ENCODE measurements at places on chromosomes 1 and 21.

GRCh38 chr21:42225571-42226155, 6.7 kb downstream of the ABCG1 start:
- DNase-seq: no peak

- no peak for DNase-seq
These were observed 28.9 kb upstream of the EVA1B start for GRCh38 chr1:36352125-36352909.

- no peak for DNase-seq
These were observed 37.4 kb upstream of the FAM131C start for GRCh38 chr1:16110884-16111283.

- no peak for DNase-seq
These were observed 9.2 kb upstream of the DENND2D start for GRCh38 chr1:111209622-111210021.

- DNase-seq: no peak
These were observed 41.7 kb downstream of the ILDR2 start for GRCh38 chr1:166933633-166934032.

- DNase-seq: no peak
These were observed 25.1 kb upstream of the MROH9 start for GRCh38 chr1:170910273-170910672.

DNA sequence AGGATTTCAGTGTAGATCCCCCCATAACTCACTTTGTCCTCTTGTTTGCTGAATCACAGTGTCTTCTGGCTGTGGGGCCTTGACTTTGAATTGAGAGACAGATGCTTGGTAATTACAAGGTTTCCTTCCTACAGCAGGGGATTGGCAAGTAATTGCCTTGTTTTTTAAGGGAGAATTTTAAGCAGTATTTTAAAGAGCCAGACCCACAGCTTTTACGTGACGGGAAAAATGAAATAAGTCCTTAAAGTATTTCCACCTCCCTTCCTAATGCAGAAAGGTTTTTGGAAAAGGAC, 41.0 kb downstream of the PGBD5 start:
- DNase-seq: no peak

DNA sequence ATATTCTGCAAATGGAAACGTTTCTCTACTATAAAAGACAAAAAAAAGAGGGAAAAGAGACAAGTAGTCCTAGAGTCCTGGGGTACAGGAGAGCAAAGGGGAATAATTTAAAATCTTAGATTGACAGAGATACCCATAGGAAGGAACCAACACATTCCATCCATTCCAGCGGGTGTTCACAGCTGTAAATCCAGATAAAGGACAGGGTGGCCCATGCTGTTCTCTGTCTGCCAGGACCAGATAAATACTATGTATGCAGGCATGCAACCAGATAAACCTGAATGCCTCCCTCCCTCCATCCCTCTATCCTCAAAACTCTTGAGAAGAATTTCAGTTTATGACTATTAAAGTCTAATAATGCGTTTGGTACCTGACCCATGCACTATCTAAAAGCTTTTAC, 131.8 kb downstream of the PTPN14 start:
- no peak for DNase-seq

GRCh38 chr1:37038227-37039093, 4.1 kb upstream of the GRIK3 start:
- peak; percentile 37 for DNase-seq

DNA sequence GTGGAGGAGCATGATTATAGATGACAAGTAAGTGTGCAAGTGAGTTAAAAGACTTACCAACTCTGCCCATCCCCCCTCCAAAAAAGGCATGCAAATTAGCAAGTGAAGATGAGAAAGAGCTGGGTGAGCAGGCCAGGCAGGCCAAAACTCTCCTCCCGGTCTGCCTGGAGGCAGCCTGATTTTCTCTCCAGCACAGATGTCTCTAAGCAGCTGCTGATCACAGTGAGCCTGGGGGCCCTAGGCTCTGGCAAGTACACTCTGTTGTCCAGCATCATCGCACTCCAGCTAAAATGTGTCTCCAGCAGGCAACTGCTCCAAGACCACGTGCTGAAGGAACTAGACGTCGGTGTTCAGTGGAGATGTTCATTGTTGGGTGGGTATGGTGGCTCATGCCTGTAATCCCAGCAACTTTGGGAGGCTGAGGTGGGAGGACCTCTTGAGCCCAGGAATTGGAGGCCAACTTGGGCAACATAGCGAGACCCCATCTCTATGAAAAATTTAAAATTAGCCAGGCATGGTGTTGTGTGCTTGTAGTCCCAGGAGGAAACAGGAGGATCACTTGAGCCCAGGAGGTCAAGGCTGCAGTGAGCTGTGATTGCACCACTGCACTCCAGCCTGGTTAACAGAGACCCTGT, 56.7 kb upstream of the PUM1 start:
- DNase-seq: peak; percentile 16

DNA sequence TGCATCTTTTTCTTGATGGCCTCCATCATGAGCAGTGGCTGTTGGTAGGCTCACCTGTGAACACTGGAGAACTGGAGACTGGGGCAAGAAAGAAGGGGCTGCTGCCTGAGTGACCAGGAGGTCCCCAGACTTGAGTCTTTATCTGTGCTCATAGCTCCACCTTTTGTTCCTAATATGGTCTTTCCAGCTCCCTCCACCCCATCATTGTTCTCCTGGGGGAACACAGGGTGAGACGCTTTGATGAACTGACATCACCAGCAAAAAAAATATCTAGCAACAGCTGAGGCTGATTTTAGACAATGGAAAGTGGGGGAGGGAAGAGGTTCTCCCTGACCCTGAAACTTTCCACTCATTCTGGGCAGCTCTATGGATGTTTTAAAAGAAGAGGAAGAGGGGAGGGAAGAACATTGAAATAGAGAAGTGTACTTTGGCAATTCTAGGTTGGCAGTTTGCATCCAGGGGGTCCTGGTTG, at the start of gene TPM3:
TSS of gene TPM3 (minus strand) at position 111 of the 472 bp plus-strand sequence. CDS start at position 29, 82 bp downstream.
- no peak for DNase-seq

- no peak for DNase-seq
These were observed 66.2 kb upstream of the PALMD start for GRCh38 chr1:99579691-99580172.

DNA sequence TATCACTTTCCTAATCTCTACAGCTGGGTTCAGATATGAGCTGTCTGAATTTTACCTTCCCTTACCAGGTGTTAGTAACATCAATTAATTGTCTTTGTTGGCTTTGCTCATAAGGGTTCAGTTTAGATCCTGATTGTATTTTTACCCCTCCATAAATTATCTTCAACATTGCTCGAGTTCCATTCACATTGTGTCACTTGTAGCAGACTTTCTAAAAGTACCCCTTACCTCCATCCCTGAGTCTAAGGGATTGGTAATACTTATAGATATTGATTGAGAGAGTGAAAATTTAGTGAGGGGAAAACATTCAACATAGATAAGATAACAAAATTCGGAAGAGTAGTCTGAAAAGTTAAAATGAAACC, 7.3 kb downstream of the RASAL2 start:
- no peak for DNase-seq

- DNase-seq: no peak
These were observed 24.3 kb downstream of the H3-3A start for GRCh38 chr1:226086776-226087175.

- no peak for DNase-seq
These were observed 14.8 kb upstream of the ZNF669 start for GRCh38 chr1:247118946-247119446.

DNA sequence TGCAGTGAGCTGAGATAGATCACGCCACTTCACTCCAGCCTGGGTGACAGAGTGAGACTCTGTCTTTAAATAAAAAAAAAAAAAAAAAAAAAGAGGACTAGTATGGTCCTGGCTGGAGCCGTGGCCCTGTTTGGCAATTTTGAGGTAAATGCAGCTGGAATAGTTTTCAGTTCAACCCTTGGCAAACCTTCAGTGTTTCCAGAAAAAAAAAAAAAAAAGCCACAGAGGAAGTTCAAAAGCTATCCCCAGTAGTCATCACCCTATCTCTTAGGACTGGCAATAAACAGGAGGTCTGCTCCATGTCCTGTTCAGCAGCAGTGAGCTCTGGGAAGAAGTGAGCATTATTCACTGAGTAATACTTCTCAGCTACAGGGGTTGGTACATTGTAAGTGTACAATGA, 56.8 kb upstream of the ERRFI1 start:
- DNase-seq: no peak

- no peak for DNase-seq
These were observed 16.5 kb downstream of the SLC27A3 start for GRCh38 chr1:153791648-153792253.

- DNase-seq: no peak
These were observed 43.9 kb downstream of the SUSD4 start for GRCh38 chr1:223319905-223320580.

DNA sequence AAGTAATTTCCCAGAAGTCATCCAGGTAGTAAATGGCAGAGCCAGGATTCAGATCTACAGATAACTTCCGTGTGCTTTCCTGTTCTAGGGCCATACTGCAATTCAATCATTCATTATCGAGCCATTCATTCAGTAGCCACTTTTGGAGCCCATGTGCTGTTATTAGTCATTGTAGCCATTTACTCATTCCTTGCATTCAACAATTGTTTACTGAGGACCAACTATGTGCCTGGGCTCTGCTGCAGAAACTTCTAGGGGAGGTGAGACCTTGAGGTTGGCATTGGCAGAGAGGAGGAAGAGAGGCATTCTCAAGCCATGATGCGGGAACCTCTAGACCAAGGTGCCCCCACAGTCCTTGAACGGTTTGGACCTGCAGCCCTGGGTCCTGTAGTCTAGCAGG, 27.9 kb downstream of the EPHB2 start:
- no peak for DNase-seq

GRCh38 chr21:27450216-27450615, 483.3 kb upstream of the ADAMTS5 start:
- no peak for DNase-seq

- DNase-seq: no peak
These were observed 4.8 kb downstream of the LMOD1 start for GRCh38 chr1:201941420-201942128.

- DNase-seq: no peak
These were observed 14.8 kb upstream of the PTPRC start for GRCh38 chr1:198623752-198624647.

DNA sequence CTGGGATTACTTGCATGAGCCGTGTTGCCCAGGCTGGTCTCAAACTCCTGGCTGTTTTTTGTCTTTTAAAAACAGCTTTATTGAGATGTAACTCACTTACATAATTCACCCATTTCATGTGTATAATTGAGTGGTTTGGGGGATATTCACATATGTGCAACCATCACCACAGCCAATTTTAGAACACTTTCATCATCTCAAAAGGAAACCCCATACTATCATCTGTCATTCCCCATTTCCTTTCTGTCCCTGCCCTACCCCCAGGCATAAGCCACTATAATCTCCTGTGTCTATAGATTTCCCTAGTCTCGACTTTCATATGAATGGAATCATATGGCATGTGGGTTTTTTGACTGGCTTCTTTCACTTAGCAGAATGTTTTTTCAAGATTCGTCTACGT, 43.3 kb downstream of the GPR137B start:
- no peak for DNase-seq

GRCh38 chr21:41948078-41948895, 5.5 kb downstream of the C2CD2 start:
- no peak for DNase-seq

GRCh38 chr21:35737449-35737848, 322.9 kb downstream of the SETD4 start:
- DNase-seq: no peak

DNA sequence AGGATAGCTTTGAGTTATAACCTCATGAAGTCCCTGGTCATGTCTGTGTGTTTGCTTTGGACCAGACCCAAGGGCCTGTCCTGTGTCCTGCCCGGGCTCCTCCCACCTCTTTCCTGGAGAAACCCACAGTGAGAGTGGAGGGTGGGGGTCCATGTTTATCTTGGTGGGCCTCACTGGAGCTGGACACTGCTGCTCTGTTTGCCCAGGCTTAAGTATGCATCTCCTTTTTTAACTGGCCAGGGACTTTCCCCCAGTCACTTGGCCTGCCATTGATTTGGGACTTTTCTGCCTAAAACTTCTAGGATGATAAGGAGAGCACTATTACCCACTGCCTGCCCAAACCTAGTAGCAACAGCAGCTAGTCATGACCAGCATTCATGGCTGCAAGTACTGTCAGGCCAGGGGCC, 49.8 kb downstream of the DDR2 start:
- no peak for DNase-seq

- DNase-seq: no peak
These were observed 95.1 kb upstream of the ARHGEF16 start for GRCh38 chr1:3359351-3359750.

DNA sequence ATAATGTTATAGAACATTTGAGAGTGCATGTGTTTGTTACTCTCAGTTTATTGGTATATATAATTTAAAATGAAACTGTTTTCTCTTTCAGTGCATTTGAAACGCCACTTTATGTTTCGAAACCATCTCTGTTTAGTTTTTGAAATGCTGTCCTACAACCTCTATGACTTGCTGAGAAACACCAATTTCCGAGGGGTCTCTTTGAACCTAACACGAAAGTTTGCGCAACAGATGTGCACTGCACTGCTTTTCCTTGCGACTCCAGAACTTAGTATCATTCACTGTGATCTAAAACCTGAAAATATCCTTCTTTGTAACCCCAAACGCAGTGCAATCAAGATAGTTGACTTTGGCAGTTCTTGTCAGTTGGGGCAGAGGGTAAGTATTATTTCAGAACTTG, 123.5 kb downstream of the DYRK1A start:
- no peak for DNase-seq

GRCh38 chr1:237834048-237834447, 56.7 kb downstream of the ZP4 start:
- no peak for DNase-seq

GRCh38 chr1:240155605-240156004, 63.9 kb downstream of the FMN2 start:
- no peak for DNase-seq
